ENCODE measurements at places on chromosomes 6 and 20.

DNA sequence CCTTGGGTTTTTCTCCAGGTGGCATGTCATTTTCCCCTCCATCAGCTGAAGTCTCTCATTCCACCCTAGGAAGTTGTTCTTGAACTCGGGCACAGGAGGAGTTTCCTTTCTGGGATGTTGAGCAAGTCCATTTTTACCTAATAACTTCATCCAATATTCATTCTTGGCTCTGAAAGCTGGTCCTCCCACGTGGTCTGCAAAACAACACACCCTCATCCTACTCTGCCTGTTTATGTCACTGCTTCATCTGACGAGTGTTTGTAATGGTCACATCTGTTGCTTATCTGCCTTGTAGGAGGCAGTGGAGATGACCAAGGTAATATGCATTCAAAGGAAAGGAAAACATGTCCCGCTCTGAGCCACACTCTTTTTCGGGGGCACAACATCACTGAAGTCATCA lies 41.7 kb upstream of the AIG1 start:
- DNase-seq, result no peak

- DNase-seq, result no peak
These were observed 540.9 kb upstream of the MAN1A1 start for GRCh38 chr6:119890470-119890869.

GRCh38 chr20:15496501-15497039 lies 1076.7 kb downstream of the KIF16B start:
- no peak for DNase-seq

- no peak for DNase-seq
These were observed 314.2 kb downstream of the CDC5L start for GRCh38 chr6:44701637-44702101.

DNA sequence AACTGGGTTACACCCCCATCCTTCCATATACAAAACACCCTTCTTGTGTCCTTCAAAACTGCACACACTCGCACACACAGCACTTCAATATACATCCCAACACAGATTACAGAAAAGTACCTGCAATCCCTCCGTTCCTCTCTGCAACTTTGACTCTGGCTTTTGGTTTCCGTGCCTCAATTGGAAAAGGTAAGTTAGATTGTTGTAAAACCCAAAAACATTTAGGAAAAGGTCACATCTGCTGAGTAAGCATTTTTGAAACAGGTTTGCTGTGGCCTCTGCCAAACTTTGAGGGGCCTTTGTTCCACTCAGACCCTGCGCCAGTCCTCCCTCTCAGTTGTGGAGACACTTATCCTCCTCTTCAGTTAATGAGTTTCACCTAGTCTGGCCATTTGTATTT lies 4.2 kb downstream of the NKX2-4 start:
- DNase-seq, result no peak

GRCh38 chr6:134575221-134575620 lies 257.3 kb upstream of the SGK1 start:
- no peak for DNase-seq

DNA sequence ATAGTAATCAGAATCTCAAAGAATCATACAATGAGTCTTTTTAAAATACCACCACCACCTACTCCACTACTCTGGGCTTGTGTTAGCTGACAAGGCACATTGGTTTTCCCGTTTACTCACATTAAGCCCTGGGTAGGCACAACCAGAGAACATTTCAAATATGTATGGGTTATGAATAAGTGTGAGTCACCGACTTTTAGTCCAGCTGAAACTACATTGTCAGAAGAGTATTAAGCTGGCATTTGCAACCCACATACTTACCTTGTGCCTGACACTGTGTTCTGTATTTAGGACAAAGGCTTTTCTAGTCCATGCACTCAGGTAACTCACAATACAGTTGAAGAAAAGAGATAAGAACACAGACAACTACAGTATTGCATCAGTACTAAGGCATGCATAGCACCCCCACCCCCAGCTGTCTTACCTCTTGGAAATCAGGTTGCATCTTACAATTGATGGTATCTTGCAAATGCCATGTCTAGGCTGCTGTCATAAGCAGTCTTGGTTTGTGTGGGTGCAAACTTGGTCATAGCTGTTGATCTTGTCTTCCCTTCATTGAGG lies 40.3 kb upstream of the AHI1 start:
- no peak for DNase-seq

DNA sequence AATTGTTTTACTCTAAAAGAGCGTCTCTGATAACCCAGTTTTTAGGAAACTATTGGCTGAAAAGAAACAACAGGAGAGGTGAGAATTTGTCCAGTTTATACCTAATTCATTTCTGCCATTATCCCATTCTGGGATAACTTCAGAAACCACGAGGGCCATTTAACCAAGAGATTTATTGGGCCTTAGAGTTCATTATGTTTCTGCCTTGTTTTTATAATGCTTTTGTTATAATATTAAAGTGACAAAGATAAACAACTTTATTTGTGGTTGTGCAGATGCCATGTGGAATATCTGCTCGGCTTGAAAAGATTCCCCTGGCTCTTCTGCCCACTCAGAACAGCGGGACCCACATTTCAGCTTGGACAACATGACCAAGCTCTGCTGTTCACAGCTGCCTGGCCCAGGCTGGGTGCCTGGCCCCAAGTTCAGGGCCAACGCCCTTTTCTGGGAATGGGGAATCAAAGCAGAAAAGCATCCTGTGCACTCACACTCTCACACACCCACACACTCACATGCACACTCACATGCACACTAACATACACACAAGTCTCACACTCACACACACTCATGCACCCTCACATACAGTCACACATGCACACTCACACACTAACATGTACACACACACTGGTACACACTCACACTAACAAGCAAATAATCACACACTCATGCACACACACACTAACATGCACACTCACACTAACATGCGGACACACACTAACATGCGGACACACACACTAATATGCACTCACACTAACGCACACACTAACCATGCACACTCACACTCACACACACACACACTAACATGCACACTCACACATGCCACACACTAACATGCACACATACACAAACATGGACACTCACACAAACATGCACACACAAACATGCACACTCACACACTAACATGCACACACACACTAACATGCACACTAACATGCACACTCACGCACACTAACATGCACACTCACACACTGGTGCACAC lies 86.7 kb upstream of the NEDD9 start:
- DNase-seq, result no peak
